ENCODE measurements at places on chromosomes 4 and X. TPM values are rescaled to one million over a fixed set of nuclear protein-coding genes. Genes with fewer than 3 reads are reported as not detected.

DNA sequence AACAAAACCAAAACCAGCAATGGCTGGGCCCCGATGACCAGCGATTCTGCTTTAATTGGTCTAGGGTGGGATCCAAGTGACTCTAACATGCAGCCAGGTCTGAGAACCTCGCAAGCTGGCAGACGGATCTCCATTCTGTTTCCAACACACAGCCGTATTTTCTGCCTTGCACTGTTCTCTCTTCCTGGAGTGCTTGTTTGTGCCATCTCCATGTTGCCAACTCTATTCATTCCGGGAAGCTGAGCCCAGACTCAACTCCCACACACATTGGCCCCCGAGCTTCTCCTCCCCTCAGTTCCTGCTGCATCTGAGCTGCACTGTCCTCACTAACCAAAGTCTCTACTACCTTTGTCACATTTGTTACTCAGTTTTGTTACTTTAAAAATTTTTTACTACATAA is 35.6 kb downstream of the GEMIN8 start:
- no peaks in the 10 kb centered on the region for H3K4me1 ChIP-seq
- H3K36me3 ChIP-seq, result no peaks in the 10 kb centered on the region
- no peak overlapping the region for H3K4me3 ChIP-seq
- no peaks in the 10 kb centered on the region for H3K27me3 ChIP-seq
- no peak overlapping the region for H3K27ac ChIP-seq

GRCh38 chr4:105838082-105838481 is 57.2 kb upstream of the NPNT start:
- no peaks in the 10 kb centered on the region for H3K27me3 ChIP-seq
- no peak overlapping the region for H3K27ac ChIP-seq
- no peaks in the 10 kb centered on the region for H3K36me3 ChIP-seq
- no peak for DNase-seq

GRCh38 chr4:26015133-26015651 is 101.2 kb downstream of the SMIM20 start:
- 0 out of 2 replicates have a peak, but pooled peaks cover 2% of the 10 kb centered on the region for H3K4me1 ChIP-seq
- no peak for DNase-seq
- H3K27ac ChIP-seq, result no peak overlapping the region
- H3K4me3 ChIP-seq, result no peak overlapping the region
- H3K36me3 ChIP-seq, result no peaks in the 10 kb centered on the region

- no peak overlapping the region for H3K4me3 ChIP-seq
- H3K27ac ChIP-seq, result no peak overlapping the region
- H3K36me3 ChIP-seq, result no peaks in the 10 kb centered on the region
- no peaks in the 10 kb centered on the region for H3K27me3 ChIP-seq
- no peak for DNase-seq
Observed at GRCh38 chr4:148420397-148420796, 21.8 kb downstream of the NR3C2 start.

GRCh38 chr4:42954963-42955669 is 62.6 kb downstream of the GRXCR1 start:
- H3K27me3 ChIP-seq, result no peaks in the 10 kb centered on the region
- H3K4me3 ChIP-seq, result no peak overlapping the region
- H3K27ac ChIP-seq, result no peak overlapping the region
- no peaks in the 10 kb centered on the region for H3K36me3 ChIP-seq
- no peaks in the 10 kb centered on the region for H3K4me1 ChIP-seq

DNA sequence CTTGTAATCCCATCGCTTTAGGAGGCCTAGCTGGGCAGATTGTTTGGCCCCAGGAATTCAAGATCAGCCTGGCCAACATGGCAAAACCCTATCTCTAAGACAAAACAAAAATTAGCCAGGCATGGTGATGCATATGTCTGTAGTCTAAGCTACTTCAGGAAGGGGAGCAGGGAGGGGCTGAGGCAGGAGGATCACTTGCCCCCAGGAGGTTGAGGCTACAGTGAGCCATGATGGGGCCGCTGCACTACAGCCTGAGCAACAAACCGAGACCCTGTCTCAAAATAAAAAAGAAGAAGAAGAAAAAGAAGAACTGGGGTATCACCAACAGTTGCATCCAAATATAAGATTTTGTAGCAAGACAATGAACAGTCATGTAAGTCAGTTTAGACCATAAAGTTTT is 47.3 kb upstream of the NFKB1 start:
- no peaks in the 10 kb centered on the region for H3K4me1 ChIP-seq
- H3K4me3 ChIP-seq, result no peak overlapping the region
- no peak for DNase-seq
- no peak overlapping the region for H3K27ac ChIP-seq
- no peaks in the 10 kb centered on the region for H3K36me3 ChIP-seq
- no peaks in the 10 kb centered on the region for H3K27me3 ChIP-seq

DNA sequence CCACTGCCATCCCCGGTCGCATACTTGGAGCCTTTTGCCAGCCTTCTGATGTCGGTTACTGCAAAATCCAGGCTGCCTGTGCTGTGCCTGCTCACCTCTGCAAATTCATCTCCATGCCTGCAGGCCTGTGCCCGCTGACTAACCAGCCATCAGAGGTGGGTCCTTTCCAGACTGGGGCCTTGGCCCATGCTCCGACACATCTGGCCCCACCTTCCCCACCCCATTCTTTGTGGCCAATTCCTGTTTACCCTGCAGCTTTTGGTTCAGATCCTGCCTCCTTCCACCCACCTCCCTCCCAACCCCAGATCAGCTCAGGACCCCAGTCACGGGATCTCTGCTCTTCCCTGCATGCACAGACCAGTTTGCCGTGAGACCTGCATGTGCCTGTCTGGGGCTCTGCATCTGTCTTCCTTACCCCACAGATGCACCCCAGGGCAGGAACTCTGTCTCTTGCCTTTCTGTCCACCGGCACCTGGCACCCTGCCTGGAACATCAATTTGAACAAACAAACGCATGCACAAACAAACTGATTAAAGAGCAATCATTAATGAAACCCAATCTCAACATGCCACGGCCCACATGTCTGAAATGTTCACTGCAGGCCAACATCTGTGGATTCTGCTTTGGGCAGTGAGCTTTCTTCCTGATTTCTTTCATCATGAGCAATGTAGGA is 112.8 kb upstream of the PSAPL1 start:
- no peak for DNase-seq
- no peak overlapping the region for H3K4me3 ChIP-seq
- no peaks in the 10 kb centered on the region for H3K27me3 ChIP-seq
- no peak overlapping the region for H3K27ac ChIP-seq
- H3K4me1 ChIP-seq, result no peaks in the 10 kb centered on the region

- no peaks in the 10 kb centered on the region for H3K27me3 ChIP-seq
- H3K4me3 ChIP-seq, result no peak overlapping the region
- H3K36me3 ChIP-seq, result no peaks in the 10 kb centered on the region
- H3K4me1 ChIP-seq, result peaks cover 8% of the 10 kb centered on the region
Observed at GRCh38 chr4:89303177-89303576, 4.4 kb downstream of the GPRIN3 start.

GRCh38 chr4:122218762-122219161 is 66.6 kb downstream of the BLTP1 start:
- no peaks in the 10 kb centered on the region for H3K27me3 ChIP-seq
- no peak for DNase-seq
- no peaks in the 10 kb centered on the region for H3K4me1 ChIP-seq
- H3K27ac ChIP-seq, result no peak overlapping the region

DNA sequence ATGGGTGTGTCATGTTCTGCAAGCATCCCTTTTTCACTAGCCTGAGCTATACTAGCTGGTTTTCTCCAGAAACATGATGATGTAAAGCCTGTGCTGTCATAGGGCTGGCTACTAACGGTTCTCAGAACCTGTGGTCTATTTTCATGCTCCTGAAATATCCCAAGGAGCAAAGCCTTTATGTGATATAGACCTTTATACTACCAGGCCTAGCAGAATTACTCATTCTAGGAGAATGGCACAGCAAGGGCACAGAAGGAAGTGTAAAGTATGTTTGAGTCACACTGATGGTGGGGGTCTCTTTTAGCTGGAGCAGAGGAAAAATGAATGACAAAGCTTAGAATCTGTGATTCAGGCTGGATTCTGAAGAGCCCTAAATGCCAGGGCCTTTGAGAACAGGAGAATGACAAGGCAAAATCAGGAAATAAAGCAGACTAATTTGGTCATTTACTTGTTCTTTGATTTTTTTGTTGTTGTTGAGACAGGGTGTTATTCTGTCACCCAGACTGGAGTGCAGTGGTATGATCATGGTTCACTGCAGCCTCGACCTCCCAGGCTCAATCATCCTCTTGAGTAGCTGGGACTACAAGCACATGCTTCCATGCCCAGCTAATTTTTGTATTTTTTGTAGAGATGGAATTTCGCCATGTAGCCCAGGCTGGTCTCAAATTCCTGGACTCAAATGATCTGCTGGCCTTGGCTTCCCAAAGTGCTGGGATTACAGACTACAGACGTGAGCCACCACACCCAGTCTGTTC is 11.8 kb downstream of the TCEAL1 start:
- no peaks in the 10 kb centered on the region for H3K27me3 ChIP-seq
- DNase-seq, result no peak
- no peak overlapping the region for H3K4me3 ChIP-seq
- no peak overlapping the region for H3K27ac ChIP-seq

DNA sequence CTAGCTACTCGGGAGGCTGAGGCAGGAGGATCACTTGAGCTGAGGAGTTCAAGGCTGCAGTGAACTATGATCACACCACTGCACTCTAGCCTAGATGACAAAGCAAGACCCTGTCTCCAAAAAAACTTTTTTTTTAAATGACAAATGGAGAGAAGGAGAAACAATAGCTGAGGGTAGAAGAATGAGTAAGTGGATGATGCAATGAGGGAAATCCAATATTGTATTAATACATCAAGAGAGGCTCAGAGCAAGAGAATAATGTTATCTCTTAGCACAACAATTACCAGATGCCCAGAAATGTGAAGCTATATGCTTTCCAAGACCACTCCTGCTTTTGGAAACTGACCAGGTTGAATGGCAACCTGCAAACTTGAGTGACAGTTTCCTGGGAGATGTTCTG is 19.9 kb upstream of the GPR173 start:
- DNase-seq, result no peak
- H3K27ac ChIP-seq, result no peak overlapping the region
- H3K36me3 ChIP-seq, result no peaks in the 10 kb centered on the region

DNA sequence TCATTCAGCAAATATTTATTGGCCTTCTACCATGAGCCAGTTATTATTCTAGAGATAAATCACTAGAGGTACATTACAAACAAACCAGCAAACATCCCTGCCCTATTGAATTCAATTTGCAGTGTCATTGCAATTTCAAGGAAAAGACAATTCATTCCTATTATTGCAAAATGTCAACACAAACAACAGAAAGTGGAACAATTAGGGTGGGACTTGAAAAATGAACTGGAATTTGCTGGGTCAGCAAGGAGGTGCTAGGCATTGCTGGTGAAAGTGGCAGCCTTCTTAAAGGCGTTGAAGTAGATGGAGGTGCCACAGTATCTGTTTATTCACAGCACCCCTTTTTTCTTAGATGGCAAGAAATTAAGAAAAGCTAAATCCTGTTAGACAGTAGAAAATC is 224.0 kb upstream of the BMP3 start:
- no peak overlapping the region for H3K4me3 ChIP-seq
- no peak overlapping the region for H3K27ac ChIP-seq
- H3K36me3 ChIP-seq, result no peaks in the 10 kb centered on the region

- H3K36me3 ChIP-seq, result no peaks in the 10 kb centered on the region
- no peak overlapping the region for H3K27ac ChIP-seq
- H3K4me1 ChIP-seq, result no peaks in the 10 kb centered on the region
- no peaks in the 10 kb centered on the region for H3K27me3 ChIP-seq
- no peak overlapping the region for H3K4me3 ChIP-seq
Observed at GRCh38 chr4:17766826-17767458, 14.5 kb downstream of the FAM184B start.

The PRDM5 gene
- 23.7 TPM for total RNA-seq

The ZNF732 gene
- 35.7 TPM for total RNA-seq

The NOX1 gene
- not detected for total RNA-seq

The FGFBP2 gene
- total RNA-seq, result not detected

The TBC1D25 gene
- total RNA-seq, result 9.7 TPM
